Stimulated activated CD8-positive, alpha-beta memory T cell treated with anti-CD3 and anti-CD28 coated beads, Interleukin-7, amount 100 ng/mL, for 4 hours (primary cell): ENCODE measurements at places on chromosomes 16 and 17.

DNA sequence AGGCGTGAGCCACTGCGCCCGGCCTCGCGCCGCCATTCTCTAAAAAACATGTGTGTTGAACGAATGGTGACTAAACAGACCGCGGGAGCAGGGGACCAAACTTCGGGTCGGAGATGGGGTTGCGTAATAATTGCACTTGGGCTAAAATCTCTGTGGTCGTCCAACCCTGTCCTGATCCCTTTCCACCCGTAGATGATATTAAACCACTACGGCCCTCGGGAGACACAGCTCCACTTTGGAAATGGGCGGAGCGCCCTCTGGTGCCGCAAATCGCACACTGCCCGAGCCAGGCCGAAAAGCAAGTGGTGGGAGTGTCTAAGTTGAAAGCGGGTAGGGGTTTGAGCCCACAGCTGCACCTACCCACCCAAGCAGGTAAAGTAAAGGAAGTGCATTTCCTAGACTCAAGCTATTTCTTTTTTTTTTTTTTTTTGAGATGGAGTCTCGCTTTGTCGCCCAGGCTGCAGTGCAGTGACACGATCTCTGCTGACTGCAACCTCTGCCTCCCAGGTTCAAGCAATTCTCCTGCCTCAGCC is 17.0 kb downstream of the CAVIN1 start:
- DNase-seq: peak; percentile 65

GRCh38 chr17:49399995-49400394 is 14.7 kb downstream of the PHB1 start:
- no peak for DNase-seq

- DNase-seq: no peak
Observed at GRCh38 chr16:70724146-70725023, 38.5 kb upstream of the MTSS2 start.

GRCh38 chr17:19284005-19284959 is 47.1 kb downstream of the EPN2 start:
- DNase-seq: no peak

- DNase-seq: no peak
Observed at GRCh38 chr16:87678618-87679017, 76.3 kb downstream of the JPH3 start.

DNA sequence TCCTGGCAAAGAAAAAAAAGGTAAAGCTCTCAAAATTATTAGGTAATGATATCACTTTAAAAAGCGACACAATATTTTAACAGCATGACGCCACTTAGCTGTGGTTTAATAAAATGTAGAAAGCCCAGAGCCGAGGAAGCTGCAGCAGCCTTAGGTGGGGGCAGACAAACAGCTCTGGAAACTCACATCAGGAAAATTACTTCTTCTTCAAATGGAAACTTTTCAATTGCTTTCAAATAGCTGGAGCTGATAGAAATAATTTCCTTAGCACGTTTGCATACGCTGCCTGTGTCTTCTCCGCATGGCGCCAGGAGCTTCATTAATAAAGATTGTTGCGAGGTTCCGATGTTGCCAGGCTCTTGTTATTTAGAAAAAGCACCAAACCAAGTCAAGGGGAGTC is 835.3 kb upstream of the EEF2KMT start:
- DNase-seq: no peak

DNA sequence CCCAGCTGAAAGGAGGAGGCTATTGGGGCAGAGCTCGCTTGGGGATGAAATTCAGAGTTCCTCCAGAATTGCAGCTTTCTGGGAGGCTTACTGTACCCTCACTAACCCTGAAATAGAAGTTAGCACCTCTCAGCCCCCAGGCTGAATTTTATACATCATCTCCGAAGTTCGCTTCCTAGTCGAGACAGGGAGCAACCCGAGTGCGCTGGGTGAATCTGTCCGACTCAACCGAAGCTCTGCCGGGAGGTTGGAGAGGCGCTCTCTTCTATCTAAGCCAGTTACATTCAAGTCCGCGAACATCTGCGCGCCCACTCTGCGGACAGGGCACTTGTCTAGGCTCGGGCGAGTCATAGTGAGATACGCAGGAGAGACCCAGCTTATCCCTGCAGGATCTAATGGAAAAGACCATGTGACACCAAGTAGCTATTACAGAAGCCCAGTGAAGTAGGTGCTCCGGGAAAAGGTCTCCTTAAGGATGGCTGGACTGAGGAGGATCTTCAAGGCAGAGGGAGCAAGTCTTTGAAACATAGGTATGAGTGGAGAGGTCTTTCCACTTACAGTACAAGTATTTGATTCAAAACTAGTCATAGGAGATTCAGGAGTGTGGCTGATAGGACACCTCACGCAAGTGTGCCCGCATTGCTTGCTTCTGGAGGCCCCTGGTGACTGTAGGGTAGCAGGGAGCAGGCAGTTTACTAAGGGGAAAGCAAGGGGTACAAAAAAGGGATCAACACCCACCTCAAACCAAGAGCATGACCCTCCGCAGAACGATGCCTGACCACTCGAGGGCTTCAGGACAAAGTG is 646 bp upstream of the HES7 start:
- DNase-seq: no peak
